Right lobe of liver (tissue), 6 donors: ENCODE measurements at places on chromosomes 1 and 21.

DNA sequence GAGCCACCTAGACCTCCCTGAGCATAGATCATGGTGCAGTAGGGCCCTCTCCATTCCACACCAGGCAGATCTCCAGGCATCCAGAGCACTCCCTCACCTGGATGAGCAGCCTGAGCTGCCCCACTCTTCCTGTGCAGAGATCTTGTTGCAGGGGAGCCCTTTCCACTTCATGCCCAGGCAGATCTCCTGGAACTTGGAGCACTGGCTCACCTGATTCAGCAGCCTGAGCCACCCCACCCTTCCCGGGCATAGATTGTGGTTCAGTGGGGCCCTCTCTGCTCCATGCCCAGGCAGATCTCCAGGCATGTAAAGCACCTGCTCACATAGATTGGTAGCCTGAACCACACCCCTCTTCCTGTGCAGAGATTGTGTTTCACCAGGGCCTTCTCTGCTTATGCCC, 78.0 kb downstream of the SEC16B start:
- no peak for DNase-seq
- H3K4me3 ChIP-seq = no peak overlapping the region
- no peaks in the 10 kb centered on the region for H3K4me1 ChIP-seq
- no peaks in the 10 kb centered on the region for H3K36me3 ChIP-seq

GRCh38 chr21:34020005-34020847, 53.2 kb upstream of the MRPS6 start:
- DNase-seq = no peak
- no peaks in the 10 kb centered on the region for H3K36me3 ChIP-seq
- no peaks in the 10 kb centered on the region for H3K27me3 ChIP-seq
- H3K4me3 ChIP-seq = no peak overlapping the region
- no peaks in the 10 kb centered on the region for H3K4me1 ChIP-seq
- no peak overlapping the region for H3K27ac ChIP-seq

- no peaks in the 10 kb centered on the region for H3K27me3 ChIP-seq
- no peak for DNase-seq
- H3K36me3 ChIP-seq = no peaks in the 10 kb centered on the region
- no peak overlapping the region for H3K4me3 ChIP-seq
- H3K27ac ChIP-seq = no peak overlapping the region
- H3K4me1 ChIP-seq = no peaks in the 10 kb centered on the region
These were observed 22.8 kb upstream of the LAPTM5 start for GRCh38 chr1:30780409-30780808.

DNA sequence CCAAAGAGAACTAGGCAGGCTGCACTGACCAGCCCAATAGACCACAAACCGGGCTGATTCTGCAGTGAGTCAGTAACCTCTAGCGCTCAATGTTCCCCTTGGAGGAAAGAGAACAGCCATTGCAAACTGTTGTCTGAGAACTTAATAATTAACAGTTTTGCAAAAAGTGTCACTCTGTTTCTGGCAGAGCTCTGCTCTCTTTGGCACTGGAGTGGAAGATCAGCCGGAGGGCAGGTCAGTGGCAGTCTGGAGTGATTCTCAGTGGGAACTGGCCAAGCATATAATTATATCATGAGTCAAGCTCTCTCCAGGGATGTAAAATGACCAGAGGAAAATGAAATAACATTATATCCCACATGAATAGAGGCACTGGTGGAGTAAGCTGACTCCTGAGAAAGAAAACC, 238.3 kb downstream of the HLX start:
- DNase-seq = peak; percentile 83
- peak overlapping the region; percentile 14 for H3K27ac ChIP-seq
- no peak overlapping the region for H3K4me3 ChIP-seq
- no peaks in the 10 kb centered on the region for H3K36me3 ChIP-seq
- H3K27me3 ChIP-seq = no peaks in the 10 kb centered on the region

DNA sequence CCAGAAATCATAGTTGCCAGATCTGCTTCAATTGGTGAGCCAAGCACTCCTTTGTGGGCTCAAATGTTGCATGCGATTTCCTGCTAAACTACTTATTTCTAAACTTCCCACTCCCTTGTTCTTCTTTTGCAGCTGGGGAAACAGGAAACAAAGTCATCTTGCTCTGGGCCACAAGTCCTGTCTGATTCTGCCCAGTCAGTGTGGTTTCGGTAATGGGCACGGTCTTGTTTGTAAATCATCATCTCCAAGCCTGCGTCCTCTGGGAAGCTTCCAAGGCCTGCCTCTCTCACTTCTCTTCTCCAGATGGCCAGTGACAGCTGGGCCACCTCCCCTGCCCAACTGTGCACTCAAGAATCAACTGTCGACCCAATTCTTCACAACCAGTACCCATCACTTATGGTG, 4.4 kb downstream of the S100A8 start:
- H3K4me1 ChIP-seq = no peaks in the 10 kb centered on the region
- no peaks in the 10 kb centered on the region for H3K36me3 ChIP-seq
- H3K4me3 ChIP-seq = no peak overlapping the region
- H3K27me3 ChIP-seq = no peaks in the 10 kb centered on the region
- DNase-seq = no peak

DNA sequence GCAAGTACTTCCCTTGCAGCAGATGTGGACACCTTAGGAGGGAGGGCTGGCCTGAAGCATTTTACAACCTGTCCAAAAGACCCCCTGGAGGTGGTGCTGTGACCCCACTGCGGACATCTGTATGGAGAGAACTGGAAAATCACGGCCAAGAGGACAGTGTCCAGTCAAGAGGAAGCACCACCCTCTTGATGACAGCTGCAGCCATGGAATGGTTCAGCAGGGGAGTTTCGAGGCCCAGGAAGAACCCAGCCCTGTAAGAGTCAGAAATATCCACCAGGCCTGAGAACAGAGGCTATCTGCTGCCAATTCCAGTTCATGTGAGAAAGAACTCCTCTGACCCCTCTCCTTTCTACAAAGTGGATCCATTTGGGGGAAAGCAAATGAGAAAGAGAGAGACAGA, 126.8 kb downstream of the PLXNA2 start:
- no peaks in the 10 kb centered on the region for H3K36me3 ChIP-seq
- no peak overlapping the region for H3K4me3 ChIP-seq
- no peak overlapping the region for H3K27ac ChIP-seq
- DNase-seq = no peak

- H3K27me3 ChIP-seq = no peaks in the 10 kb centered on the region
- no peaks in the 10 kb centered on the region for H3K4me1 ChIP-seq
- DNase-seq = no peak
- H3K4me3 ChIP-seq = no peak overlapping the region
- H3K36me3 ChIP-seq = no peaks in the 10 kb centered on the region
These were observed 162.9 kb upstream of the GJB5 start for GRCh38 chr1:34591751-34592629.

DNA sequence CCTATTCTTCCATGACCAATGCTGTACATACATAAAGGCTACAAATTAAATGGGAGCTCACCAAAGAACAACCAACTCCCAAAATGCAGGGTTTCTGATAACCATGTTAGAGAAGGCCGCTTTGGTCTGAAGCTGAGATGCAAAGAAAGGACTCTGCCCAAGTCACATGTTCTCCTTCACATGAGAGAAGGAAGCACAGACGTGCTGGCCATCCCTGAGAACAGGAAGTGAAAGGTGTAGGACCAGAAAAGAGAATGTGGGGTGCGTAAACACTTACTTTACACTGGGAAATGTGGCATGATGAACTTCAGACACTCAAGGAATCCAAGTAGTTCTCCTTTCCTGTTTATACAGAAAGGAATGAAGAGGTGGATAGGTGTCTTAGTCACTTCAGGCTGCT, 31.7 kb upstream of the TADA1 start:
- no peaks in the 10 kb centered on the region for H3K36me3 ChIP-seq
- no peak overlapping the region for H3K27ac ChIP-seq
- H3K4me3 ChIP-seq = no peak overlapping the region
- no peaks in the 10 kb centered on the region for H3K27me3 ChIP-seq

DNA sequence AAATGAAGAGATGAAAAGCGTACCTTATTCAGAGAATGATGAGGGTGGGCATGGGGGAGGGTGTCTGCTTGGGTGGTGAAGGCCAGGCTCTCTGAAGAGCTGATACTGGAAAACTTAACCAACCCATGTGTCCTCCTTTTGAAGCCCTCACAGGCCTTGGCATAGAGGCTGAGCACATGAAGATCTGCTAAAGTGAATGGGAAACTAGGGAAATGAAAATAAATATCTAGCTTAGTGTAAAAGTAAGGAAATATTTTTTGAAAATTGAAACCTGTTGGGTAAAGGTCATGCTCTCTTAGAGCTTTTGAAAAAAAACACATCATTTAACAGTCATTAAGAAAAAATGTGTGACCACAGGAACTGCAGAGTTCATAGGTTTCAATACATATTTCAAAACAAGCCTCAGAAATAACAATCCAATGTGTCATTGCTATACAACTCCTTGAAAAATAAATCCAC, 40.5 kb upstream of the RALGPS2 start:
- DNase-seq = no peak
- no peak overlapping the region for H3K27ac ChIP-seq
- no peaks in the 10 kb centered on the region for H3K4me1 ChIP-seq
- no peak overlapping the region for H3K4me3 ChIP-seq
- no peaks in the 10 kb centered on the region for H3K36me3 ChIP-seq

GRCh38 chr1:17439250-17440073, at the start of gene RCC2:
RCC2 (minus strand) TSS chr1:17439677; CDS start chr1:17438514, 1,163 bp downstream.
- peak; percentile 71 for DNase-seq
- no peaks in the 10 kb centered on the region for H3K36me3 ChIP-seq
- peak within 1 kb of the TSS; percentile 73 for H3K27ac ChIP-seq
- peaks cover 16% of the 10 kb centered on the region for H3K4me1 ChIP-seq
- H3K4me3 ChIP-seq = peak within 1 kb of the TSS; percentile 71

DNA sequence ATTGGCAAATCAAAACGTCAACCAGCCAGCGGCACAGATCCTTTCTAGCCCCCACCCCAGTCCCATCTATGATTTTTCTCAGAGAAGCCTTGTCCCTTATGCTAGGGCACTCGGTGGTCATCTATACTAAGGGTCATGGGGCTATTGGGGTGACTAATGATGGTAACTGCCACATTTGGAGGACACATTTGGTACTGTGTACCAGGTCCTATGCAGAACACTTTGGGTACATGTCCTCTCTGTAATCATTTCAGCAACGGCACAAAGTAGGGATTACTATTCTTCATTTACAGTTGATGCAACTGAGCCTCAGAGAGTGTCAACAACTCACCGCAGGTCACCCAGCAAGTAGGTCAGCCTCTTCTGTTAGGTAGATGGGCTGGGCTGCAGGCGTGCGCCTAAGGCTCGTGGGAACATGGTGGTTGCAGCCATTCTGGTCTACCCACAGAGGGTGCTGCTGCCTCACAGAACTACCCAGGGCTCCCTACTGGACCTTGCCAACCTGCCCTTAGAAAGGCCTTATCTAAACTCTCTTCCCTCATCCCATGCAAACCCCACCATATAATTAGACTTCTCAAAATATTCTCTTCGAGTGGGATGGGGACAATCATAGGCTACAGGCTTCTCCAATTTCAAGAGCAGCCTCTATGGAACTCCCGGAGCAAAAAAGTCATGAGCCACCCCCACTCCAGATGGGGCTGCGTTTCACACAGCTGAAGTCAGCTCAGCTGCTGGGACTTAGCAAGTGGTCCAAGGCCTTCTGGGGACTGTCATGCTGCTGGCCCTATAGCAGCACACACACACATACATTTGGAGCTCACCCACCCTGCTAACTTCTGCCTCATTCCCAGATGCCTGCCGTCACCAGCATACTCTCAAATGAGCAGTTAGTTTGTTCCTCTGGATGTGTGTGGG, 5.8 kb upstream of the SDHB start:
- H3K36me3 ChIP-seq = no peaks in the 10 kb centered on the region
- H3K4me3 ChIP-seq = no peak overlapping the region
- H3K27me3 ChIP-seq = no peaks in the 10 kb centered on the region
- DNase-seq = peak; percentile 87

- H3K4me1 ChIP-seq = peaks cover 4% of the 10 kb centered on the region
- peak overlapping the region; percentile 71 for H3K27ac ChIP-seq
- H3K4me3 ChIP-seq = no peak overlapping the region
- H3K36me3 ChIP-seq = no peaks in the 10 kb centered on the region
These were observed 3.1 kb downstream of the ADAMTSL4 start for GRCh38 chr1:150552128-150552910.

DNA sequence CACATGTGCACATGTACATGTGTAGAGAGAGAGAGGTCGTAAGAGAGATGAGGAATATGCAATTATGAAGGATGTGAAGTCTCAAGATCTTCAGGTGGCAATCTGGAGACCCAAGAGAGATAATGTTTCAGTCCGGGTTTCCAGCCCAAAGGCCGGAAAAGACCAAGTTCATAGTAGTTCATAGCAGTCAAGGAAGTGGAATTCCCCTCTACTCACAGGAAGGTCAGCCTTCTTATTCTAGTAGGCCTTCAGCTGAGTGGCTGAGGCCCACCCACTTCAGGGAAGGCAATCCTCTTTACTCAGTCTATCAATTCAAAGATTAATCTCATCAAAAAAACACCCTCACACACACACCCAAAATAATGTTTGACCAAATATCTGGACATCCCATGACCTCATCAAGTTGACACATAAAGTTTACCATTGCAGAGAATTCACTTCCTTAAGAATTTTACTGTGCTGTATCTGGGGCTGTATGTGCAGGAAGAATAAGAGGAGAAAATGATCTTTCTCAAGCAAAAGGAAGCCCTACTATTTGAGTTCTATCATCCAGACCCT, 114.6 kb downstream of the TNFSF18 start:
- H3K4me3 ChIP-seq = no peak overlapping the region
- H3K4me1 ChIP-seq = no peaks in the 10 kb centered on the region
- H3K36me3 ChIP-seq = no peaks in the 10 kb centered on the region
- H3K27ac ChIP-seq = no peak overlapping the region

- H3K4me3 ChIP-seq = no peak overlapping the region
- H3K27ac ChIP-seq = no peak overlapping the region
- no peaks in the 10 kb centered on the region for H3K27me3 ChIP-seq
- H3K4me1 ChIP-seq = no peaks in the 10 kb centered on the region
- no peak for DNase-seq
These were observed 626.9 kb upstream of the ADGRL4 start for GRCh38 chr1:79633456-79633855.

DNA sequence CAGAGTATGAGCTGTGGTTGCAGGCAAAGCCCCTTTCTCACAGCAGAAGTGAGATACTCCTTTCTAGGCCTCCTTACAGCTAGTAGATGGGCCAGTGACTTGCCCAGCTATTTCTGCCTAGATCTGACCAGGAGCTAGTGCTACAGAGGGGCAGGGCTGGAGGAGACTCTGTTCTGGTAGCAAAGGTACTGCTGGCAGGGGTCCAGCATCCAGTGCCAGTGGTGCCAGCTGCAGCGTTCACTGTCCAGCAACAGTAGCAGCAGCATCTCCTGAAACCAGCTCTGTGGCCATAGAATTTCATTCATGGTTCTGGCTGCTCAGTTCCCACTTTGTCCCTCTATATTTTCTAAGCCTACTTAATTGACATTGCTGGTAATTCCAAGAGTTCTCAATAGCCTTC, 62.5 kb upstream of the CNN3 start:
- no peaks in the 10 kb centered on the region for H3K36me3 ChIP-seq
- H3K4me3 ChIP-seq = no peak overlapping the region
- H3K27ac ChIP-seq = no peak overlapping the region
- peak; percentile 55 for DNase-seq

GRCh38 chr21:43851593-43851992, 13.4 kb upstream of the AGPAT3 start:
- no peak for DNase-seq
- no peak overlapping the region for H3K4me3 ChIP-seq
- no peaks in the 10 kb centered on the region for H3K27me3 ChIP-seq
- no peaks in the 10 kb centered on the region for H3K36me3 ChIP-seq
- H3K4me1 ChIP-seq = no peaks in the 10 kb centered on the region
- H3K27ac ChIP-seq = no peak overlapping the region
